ENCODE measurements at places on chromosomes 7 and 10. TPM values are rescaled to one million over a fixed set of nuclear protein-coding genes. Genes with fewer than 3 reads are reported as not detected.

DNA sequence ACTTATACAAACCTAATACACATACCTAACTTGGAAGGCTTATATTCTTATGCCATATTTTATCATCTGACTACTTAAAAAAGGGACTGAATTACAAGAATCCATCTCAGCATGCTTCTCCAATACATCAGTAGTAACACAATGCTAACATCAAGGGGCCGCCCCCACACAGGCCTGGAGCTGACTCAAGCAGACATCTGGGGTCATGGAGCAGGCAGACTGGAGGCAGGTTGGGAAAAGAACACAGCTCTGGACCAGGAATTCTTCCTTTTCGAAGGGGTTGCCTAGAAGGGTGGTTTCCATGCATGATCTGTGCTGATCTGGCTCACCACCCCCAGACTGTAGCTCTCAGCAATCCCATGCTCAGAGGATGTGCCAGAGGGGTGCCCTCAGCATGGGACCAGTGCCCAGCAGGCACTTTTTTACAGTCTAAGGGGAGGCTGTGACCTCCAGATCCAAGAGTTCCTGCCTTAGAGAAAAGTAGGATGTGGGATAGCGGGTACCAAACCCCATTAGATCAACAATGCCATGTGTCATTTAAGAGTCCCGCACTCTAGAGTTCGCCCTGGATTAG, 26.1 kb upstream of the DUSP5 start:
- no peak for DNase-seq

- DNase-seq = no peak
Measured at GRCh38 chr10:79982362-79982800, 33.5 kb upstream of the SFTPD start.

- DNase-seq = no peak
Measured at GRCh38 chr10:123804716-123805115, 86.9 kb downstream of the CPXM2 start.

- DNase-seq = no peak
Measured at GRCh38 chr7:155449869-155450557, 7.9 kb upstream of the EN2 start.

DNA sequence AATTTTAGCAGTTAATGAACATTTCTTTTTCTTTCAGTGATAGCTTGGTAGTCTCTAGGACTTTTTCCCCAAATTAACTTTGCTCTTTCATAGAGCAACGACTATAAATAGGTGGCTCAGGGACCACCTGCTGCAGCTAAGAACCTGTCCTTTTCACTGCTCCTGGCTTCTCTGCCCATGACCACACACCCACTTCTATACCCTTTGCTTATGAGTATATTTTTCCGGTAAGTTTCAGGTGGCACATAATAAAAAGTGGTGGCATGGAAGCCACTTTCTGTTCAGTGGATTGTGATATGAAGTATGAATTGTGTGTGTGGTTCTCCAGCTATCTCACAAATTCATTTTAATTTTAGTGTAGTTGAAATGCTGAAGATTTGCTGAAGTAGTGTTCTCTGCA, 1.2 kb downstream of the ING3 start:
- DNase-seq = no peak

- no peak for DNase-seq
Measured at GRCh38 chr7:129848436-129848835, 104.3 kb downstream of the UBE2H start.

DNA sequence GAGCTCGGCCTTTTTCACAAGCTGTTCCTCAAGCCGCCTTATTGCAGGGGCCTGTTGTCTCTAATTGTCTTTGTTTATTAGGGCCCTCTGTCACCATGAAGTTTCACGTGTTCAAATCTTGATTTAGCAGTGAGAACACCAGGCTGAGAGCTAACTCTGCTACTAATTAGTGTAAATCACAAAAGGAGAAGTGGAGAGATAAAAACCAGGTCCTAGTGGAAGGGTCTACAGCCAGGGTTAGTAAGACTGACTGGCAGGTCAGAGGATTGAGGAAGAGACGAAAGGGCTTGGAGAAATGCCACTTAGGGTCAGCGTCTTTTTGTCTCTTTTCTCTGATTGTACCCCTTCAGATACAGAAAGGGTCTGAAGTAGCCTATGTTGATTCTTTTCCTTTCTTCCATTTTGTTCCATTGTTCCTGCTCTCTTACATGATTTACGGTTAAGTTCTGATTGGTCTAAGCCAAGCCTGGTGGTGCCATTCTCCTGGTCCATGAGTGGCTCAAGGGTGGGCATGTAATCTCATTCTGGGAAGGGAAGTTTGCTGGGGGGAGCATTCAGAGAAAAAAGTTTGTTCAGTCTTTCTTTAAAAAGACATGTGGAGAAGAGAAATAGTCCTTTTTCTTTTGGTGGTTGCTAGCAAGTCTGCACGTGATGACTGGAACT, 21.3 kb downstream of the SSMEM1 start:
- DNase-seq = no peak

GRCh38 chr10:86100581-86101061, 266.0 kb downstream of the GRID1 start:
- no peak for DNase-seq

GRCh38 chr7:93043385-93043985, 74.3 kb downstream of the SAMD9 start:
- no peak for DNase-seq

- no peak for DNase-seq
Measured at GRCh38 chr7:28815369-28815927, 142.7 kb downstream of the TRIL start.

- DNase-seq = no peak
Measured at GRCh38 chr7:151244196-151244840, 4.2 kb downstream of the SMARCD3 start.

The AVL9 gene
- total RNA-seq = 23.3 TPM

The PON1 gene
- total RNA-seq = not detected

The SAP25 gene
- total RNA-seq = not detected

The TMEM178B gene
- total RNA-seq = 1.3 TPM

The TUBAL3 gene
- total RNA-seq = 0.34 TPM

The H2BK1 gene
- total RNA-seq = not detected

The APBB1IP gene
- 6.2 TPM for total RNA-seq

The CRTAC1 gene
- total RNA-seq = 4.2 TPM
